ENCODE measurements at places on chromosomes 16 and 17.

DNA sequence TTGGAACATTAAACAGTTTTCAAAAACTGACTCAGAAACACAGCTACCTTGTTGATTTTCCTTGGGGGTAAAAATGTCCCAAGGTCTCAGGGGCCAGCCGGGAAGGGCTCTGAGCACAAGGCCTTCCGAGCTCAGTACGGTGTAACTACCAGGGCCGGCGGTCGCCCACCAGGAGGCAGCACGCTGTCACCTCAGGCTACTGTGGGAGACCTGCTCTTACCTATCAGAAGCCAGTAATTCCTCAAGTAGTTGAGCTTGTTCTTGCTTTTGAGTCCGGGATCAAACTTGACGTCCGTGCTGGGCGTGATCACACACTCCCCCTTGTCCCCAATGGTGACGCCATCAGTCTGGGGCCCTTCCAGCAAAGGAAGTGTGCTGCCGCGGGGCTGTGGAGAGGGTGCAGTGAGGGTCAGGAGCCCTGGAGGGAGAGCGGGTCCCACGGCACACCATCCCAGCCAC is 43.4 kb upstream of the ICAM2 start:
- no peak for DNase-seq

- no peak for DNase-seq
Measured at GRCh38 chr17:74798239-74798707, 22.1 kb upstream of the NAT9 start.

DNA sequence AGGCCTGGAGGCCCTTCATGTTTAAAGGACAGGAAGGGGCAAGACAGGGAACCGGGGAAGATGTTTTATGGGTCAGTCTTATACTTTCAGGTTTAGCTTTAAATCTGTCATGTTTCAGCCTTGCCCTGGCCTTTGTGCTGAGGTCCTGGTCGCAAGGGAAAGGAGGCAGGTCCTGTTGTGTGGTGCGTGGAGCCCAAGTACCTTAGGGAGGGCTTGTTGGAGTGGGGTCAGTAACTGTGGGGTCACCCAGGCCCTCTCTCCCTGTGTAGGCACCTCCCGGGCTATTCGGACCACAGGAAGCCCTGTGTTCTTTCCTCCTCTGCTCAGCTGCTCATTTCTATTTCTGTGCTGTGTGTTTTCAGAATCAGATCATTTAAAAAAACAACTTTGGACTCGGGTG is 42.7 kb downstream of the MPRIP start:
- no peak for DNase-seq

DNA sequence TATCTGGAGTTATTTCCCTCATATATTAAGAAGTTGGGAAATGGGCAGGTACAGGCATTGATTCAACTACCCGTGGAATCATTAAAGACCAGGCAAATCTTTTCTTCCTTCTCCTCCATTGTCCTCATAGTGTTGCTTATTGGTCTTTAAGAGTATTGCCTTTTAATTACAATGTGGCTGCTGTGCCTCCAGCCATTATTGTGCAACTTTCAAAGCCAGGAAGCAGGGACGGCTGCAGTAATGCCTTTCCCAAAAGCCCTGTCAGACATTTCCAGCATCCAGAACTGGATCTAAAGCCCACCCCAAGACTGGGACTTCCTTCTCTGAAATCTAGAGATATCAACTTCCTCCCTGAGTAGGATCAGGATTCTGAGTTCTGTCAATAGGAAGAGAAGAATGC is 42.3 kb upstream of the MED9 start:
- no peak for DNase-seq

- peak; percentile 17 for DNase-seq
Measured at GRCh38 chr16:81778861-81779535, at the start of gene PLCG2. Gene PLCG2 (plus strand): TSS chr16:81779291. CDS start chr16:81785990, 6,699 bp downstream.

Measured in NCI-H2227 treated with DMSO at 0.1 percent for 48 hours (cell line).